ENCODE measurements at places on chromosomes 2 and 18. TPM values are rescaled to one million over a fixed set of nuclear protein-coding genes. Genes with fewer than 3 reads are reported as not detected.

- DNase-seq = no peak
Measured at GRCh38 chr2:143279672-143280071, 150.5 kb downstream of the ARHGAP15 start.

DNA sequence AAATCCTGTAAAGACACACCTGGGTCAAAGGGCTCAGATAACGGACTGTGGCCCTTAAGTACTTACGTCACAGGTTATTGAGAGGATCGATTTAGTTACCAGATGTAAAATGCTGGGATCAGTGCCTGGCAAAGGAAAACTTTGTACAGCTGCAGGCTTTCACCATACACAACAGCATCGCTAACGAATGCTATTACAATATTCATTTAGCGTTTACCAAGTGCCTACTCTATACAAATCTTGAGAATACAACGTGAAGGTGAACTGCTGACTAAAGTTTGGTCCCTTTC lies 619 bp upstream of the MSH6 start:
- no peak for DNase-seq

- DNase-seq = no peak
Measured at GRCh38 chr2:84077496-84077895, 381.6 kb downstream of the SUCLG1 start.

DNA sequence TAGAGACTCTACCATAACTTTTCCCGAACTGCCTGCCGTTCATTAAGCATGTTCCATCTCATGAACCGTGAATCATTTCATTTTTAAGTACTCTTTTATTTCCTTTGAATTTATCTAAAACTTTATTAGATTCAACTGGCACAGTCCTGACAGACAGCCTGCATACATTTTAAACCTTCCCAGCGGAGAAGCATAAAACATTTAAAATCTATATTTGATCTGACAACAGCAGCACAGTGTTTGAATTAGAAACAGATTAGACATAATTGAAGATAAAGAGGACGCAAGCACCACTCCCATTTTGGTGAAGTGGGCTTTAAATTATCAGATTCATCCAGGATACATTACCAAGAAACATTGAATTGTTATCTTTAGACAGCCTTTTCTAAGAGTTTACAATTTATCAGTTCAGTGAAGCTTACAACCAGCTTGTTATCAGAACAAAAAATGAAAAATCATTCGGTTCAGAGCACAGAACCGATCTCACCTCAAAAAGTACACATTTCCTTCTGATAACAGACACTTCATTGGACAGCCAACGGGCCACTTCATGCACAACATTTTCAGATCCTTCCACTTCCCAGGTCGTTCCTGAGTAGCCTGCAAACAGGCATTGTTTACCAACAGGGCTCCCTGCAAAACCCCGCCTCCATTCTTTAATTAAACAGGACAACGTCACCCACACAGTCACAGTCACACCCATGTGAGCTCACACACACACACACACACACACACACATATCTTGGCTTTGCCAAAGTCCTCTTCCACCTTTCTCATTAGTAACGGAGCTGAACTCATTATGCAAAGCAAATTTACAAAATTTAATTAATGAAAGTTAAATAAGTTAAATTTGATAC lies 171.2 kb downstream of the SP3 start:
- no peak for DNase-seq

GRCh38 chr18:24274837-24275236 lies 122.8 kb downstream of the OSBPL1A start:
- DNase-seq = peak; percentile 51

DNA sequence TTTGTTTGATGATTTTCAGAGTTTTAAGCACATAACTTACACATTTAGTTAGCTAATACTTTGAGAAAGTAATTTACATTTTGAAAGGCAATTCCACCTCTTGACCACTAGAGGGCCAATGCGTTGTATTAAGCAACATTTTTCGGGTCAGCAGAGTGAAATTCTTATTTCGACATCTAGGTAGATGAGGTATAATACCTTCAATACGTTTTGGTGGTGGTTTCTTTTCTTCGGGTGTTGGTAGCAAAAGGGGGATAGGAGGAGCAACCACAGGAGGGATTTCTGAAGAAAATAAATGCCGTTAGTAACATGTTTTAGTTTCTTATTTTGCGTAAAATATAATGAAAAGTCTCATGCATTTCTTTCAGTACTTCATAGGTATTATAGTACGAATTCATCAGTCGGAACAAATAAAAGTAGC lies 106.3 kb downstream of the TTN start:
- DNase-seq = no peak

- no peak for DNase-seq
Measured at GRCh38 chr18:23384778-23385736, 68.0 kb upstream of the RIOK3 start.

GRCh38 chr2:25018681-25019080 lies 23.2 kb upstream of the EFR3B start:
- DNase-seq = no peak

GRCh38 chr2:231617059-231617926 lies 24.6 kb downstream of the TEX44 start:
- no peak for DNase-seq

The CFC1 gene
- total RNA-seq = not detected

The TM4SF20 gene
- total RNA-seq = not detected

The FAM117B gene
- 2.4 TPM for total RNA-seq

The XDH gene
- total RNA-seq = not detected

The B3GNT2 gene
- 14.9 TPM for total RNA-seq
